ENCODE measurements at places on chromosomes 5 and 9. TPM values are rescaled to one million over a fixed set of nuclear protein-coding genes. Genes with fewer than 3 reads are reported as not detected.

STPG3 gene
- total RNA-seq = 0.37 TPM

OR1Q1 gene
- not detected for total RNA-seq

NR2F1-AS1 gene
- 0.15 TPM for total RNA-seq

CATSPER3 gene
- total RNA-seq = 0.98 TPM

TNFSF8 gene
- total RNA-seq = 0.69 TPM

GPR150 gene
- 0.60 TPM for total RNA-seq

PCDHGB7 gene
- 1.4 TPM for total RNA-seq

PLPPR1 gene
- not detected for total RNA-seq

DNA sequence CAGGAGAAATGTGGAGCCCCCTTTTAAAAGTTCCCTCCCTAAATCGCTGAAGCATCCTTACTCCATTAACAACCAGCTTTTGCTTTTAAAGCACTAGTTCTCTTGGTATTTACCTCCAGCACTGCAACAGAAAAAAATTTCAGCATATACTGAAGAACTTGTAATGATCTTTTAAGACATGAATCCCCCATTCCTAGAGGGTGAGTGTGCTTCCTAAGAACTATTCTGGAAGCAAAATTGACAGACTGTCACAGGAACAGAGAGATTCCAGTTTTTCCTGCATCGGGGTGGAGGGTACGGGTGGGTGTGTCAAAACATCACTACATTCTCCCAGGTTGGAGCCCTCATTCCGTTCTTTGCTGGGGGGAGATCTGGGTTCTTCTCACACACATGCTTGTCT lies 151.9 kb downstream of the EBF1 start:
- H3K27ac ChIP-seq = peak overlapping the region; percentile 61
- H3K4me1 ChIP-seq = peaks cover 96% of the 10 kb centered on the region

DNA sequence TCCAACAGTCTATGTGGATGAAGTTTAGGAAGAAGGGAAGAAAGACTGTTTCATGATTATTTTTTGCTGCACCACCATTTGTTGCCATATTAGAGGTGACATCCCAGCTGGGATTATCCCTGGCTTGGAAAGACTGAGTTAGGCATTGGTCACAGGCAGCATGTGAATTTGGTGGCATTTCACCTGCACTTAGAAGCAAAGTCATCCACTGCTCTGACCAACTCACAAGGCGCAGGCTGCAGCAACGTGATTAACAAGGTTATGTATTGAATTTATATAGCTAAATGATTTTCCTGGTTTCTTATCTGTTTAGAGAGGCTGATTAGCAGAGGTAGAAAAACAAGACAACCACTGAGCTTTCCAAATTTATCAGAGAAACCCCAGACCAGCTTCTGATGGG lies 2.7 kb downstream of the FYB1 start:
- H3K4me1 ChIP-seq = peaks cover 3% of the 10 kb centered on the region
- DNase-seq = no peak
- H3K36me3 ChIP-seq = no peaks in the 10 kb centered on the region
- no peak overlapping the region for H3K27ac ChIP-seq
- H3K4me3 ChIP-seq = no peak overlapping the region
- H3K27me3 ChIP-seq = peaks cover 5% of the 10 kb centered on the region

GRCh38 chr5:1557114-1557873 lies 33.5 kb upstream of the LPCAT1 start:
- no peaks in the 10 kb centered on the region for H3K4me1 ChIP-seq
- no peak for DNase-seq
- H3K27me3 ChIP-seq = peaks cover 15% of the 10 kb centered on the region
- H3K36me3 ChIP-seq = no peaks in the 10 kb centered on the region

- no peak overlapping the region for H3K4me3 ChIP-seq
- no peak overlapping the region for H3K27ac ChIP-seq
- DNase-seq = no peak
- H3K27me3 ChIP-seq = peaks cover 2% of the 10 kb centered on the region
- no peaks in the 10 kb centered on the region for H3K36me3 ChIP-seq
Measured at GRCh38 chr9:75455444-75455921, 367.2 kb downstream of the OSTF1 start.

GRCh38 chr9:10678010-10678409 lies 65.2 kb upstream of the PTPRD start:
- no peak overlapping the region for H3K27ac ChIP-seq
- no peaks in the 10 kb centered on the region for H3K36me3 ChIP-seq
- DNase-seq = no peak

GRCh38 chr5:15472116-15472515 lies 27.9 kb upstream of the FBXL7 start:
- no peaks in the 10 kb centered on the region for H3K4me1 ChIP-seq
- H3K27me3 ChIP-seq = no peaks in the 10 kb centered on the region
- no peaks in the 10 kb centered on the region for H3K36me3 ChIP-seq

- peaks cover 34% of the 10 kb centered on the region for H3K27me3 ChIP-seq
- no peak for DNase-seq
- H3K27ac ChIP-seq = no peak within 1 kb of the TSS
Measured at GRCh38 chr9:131008909-131009618, at the start of gene LAMC3. Gene LAMC3 (plus strand): TSS chr9:131009174. CDS start chr9:131009215, 41 bp downstream.

DNA sequence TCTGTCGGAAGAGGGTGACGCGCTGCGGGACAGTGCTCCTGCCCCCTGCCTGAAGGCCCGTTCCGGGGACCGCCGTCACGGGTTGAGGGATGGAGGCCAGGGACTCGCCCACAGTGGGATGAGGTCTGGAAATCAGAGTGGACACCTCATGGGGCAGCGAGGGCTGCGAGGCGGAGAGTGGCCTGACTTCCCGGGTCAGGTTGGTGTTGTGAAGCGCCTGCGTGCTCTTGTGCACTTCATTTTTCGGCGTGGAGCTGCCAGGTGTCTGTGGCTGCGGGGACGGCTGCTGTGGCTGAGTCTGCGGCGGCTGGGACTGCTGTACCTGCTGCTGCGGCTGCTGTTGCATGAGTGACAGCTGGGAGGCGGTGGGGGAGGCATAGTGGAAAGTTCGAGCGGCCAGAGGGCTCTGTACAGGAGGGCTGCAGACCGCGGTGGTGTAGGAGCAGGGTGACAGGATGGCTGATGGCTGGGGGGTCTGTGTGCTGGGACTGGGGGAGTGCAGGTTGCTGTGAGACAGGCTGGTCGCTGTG lies 434.1 kb downstream of the HCN1 start:
- H3K4me1 ChIP-seq = no peaks in the 10 kb centered on the region
- no peaks in the 10 kb centered on the region for H3K36me3 ChIP-seq
- no peak overlapping the region for H3K4me3 ChIP-seq
- H3K27ac ChIP-seq = no peak overlapping the region

GRCh38 chr9:136003411-136004218 lies 42.4 kb upstream of the UBAC1 start:
- no peak overlapping the region for H3K4me3 ChIP-seq
- no peak overlapping the region for H3K27ac ChIP-seq
- no peaks in the 10 kb centered on the region for H3K36me3 ChIP-seq
- H3K4me1 ChIP-seq = peaks cover 3% of the 10 kb centered on the region
- H3K27me3 ChIP-seq = no peaks in the 10 kb centered on the region

DNA sequence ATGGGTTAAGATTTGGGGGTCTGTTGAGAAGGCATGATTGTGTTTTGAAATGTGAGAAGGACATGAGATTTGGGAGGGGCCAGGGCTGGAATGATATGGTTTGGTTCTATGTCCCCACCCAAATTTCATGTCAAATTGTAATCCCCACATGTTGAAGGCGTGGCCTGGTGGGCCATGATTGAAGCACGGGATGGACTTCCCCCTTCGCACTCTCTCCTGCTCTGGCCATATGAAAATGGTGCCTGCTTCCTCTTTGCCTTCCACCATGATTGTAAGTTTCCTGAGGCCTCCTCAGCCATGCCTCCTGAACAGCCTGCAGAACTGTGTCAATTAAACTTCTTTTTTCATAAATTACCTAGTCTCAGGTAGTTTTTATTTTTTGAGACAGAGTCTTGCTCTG lies 14.7 kb upstream of the NOTCH1 start:
- no peaks in the 10 kb centered on the region for H3K36me3 ChIP-seq
- DNase-seq = no peak
- peaks cover 13% of the 10 kb centered on the region for H3K4me1 ChIP-seq
- H3K27ac ChIP-seq = no peak overlapping the region
- no peak overlapping the region for H3K4me3 ChIP-seq

DNA sequence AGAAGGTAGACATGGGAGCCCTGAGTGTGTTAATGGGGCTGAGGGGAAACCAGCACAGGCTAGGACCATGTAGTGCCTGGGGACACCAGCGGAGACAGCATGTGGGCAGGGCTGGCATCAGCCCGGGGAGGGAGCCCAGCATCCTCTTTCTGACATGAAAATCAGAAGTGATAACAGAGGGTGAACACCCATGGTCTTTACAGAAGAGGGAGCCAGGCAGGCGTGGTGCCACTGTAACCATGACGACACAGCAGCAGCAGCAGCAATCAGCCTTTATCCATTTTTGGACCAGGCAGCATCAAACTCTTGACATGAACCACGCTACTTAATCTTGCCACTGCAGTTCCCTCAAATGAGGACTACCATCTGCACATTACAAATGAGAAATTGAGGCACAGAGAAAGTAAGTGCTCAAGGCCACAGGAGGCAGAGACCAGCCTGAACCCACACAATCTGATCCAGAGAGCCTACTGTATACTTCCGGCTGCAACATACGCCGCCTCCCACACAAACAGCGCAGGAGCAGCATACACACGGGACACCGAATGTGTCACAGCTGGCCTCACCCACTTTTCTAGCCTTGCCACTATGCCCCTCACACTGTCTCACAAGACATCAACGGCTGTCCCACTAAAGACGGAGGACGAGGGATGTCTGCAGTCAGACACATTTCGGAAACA lies 23.8 kb downstream of the CAMSAP1 start:
- H3K36me3 ChIP-seq = peaks cover 19% of the 10 kb centered on the region
- H3K27me3 ChIP-seq = no peaks in the 10 kb centered on the region
- peaks cover 36% of the 10 kb centered on the region for H3K4me1 ChIP-seq
- no peak for DNase-seq

DNA sequence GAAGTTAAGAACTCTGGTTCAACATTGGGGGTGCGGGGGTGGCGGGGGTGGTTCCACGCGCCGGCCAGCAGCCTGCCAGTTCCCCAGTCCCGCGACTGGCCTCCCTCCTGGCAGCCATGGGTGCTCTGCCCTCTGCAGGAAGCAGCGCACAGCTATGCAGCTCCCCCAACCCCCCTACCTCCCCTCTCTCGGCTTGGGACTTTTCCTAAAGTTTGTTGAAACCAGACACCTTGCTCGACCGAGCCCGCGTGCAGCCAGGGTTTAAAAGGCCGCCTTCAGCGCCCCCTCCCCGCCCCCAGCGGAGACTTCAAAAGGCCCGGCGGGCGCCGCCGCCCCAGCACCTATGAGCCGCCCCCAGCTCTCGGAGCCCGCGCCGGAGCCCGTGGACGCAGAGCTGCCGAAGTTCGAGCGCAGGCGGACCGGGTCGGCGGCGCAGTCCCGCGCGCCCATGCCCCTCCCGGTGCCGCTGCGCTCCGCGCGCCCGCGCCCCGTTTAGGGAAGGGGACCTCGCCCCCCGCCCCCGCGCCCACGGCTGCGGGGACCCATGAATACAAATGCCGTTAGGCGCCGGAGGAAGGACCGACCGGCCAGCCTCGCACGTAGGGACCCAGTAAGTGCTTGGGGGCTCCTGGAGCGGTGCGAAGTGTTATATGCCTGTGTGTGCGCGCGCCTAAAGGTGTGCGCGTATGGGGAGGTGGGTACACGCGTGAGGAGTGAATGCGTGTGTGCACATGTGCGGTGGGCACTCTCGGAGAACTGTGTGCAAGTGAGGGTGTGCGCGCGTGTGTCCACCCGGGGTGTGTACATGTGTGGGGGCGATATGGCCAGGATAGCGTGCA lies 1.4 kb upstream of the COL27A1 start:
- DNase-seq = no peak
- no peak overlapping the region for H3K27ac ChIP-seq
- H3K4me1 ChIP-seq = peaks cover 21% of the 10 kb centered on the region
- peaks cover 59% of the 10 kb centered on the region for H3K27me3 ChIP-seq
- no peaks in the 10 kb centered on the region for H3K36me3 ChIP-seq
- peak overlapping the region; percentile 56 for H3K4me3 ChIP-seq

DNA sequence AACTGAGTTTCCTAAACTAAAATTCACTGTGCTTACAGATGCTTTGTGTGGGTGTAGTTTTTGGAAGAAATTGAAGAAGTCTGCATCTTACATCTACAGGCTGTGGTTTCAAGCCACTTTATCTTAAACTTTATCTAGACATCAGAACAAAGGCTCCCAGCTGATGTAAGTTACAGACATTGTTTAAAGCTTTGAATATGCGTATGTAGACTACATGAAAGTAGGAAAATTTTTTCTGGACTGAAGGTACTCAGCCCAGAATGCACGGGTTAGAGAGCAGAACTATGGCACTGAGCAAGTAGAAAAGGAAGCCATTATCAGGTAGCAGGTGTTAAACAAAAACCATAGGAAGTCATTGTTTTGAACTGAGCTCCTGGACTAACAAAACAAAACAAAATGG lies 185.4 kb downstream of the TTC39B start:
- H3K27ac ChIP-seq = no peak overlapping the region
- H3K36me3 ChIP-seq = no peaks in the 10 kb centered on the region
- no peak for DNase-seq
- no peak overlapping the region for H3K4me3 ChIP-seq

DNA sequence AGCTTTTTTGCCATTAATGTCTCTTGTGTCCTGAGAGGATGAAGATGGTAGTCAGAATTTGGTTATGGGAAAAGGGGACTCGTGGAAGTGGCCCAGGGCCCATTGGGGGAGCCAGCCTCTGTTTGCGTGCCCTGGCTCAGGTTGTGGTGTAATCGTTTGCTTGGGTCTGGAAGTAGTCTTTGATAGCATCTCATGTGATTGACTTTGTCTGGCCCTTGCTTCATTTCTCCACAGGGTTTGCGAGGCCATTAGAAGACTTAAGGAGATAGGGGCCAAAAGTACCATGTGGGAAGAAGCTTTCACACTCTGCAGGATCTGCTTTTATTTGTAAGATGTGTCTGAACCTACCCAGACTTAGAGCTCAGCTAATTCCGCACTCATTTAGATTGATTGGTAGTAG lies 114.5 kb downstream of the FGF1 start:
- H3K27ac ChIP-seq = no peak overlapping the region
- H3K4me1 ChIP-seq = no peaks in the 10 kb centered on the region
- DNase-seq = no peak
- no peaks in the 10 kb centered on the region for H3K36me3 ChIP-seq
- peaks cover 6% of the 10 kb centered on the region for H3K27me3 ChIP-seq
- no peak overlapping the region for H3K4me3 ChIP-seq

GRCh38 chr5:137156180-137156579 lies 342.9 kb downstream of the SPOCK1 start:
- DNase-seq = no peak
- H3K36me3 ChIP-seq = no peaks in the 10 kb centered on the region
- H3K4me1 ChIP-seq = no peaks in the 10 kb centered on the region
- no peak overlapping the region for H3K27ac ChIP-seq

GRCh38 chr9:125142560-125143376 lies 560 bp downstream of the SCAI start:
- peaks cover 12% of the 10 kb centered on the region for H3K36me3 ChIP-seq
- peak overlapping the region; percentile 36 for H3K27ac ChIP-seq

- no peak for DNase-seq
- H3K36me3 ChIP-seq = no peaks in the 10 kb centered on the region
- no peaks in the 10 kb centered on the region for H3K4me1 ChIP-seq
- peaks cover 10% of the 10 kb centered on the region for H3K27me3 ChIP-seq
Measured at GRCh38 chr9:107711542-107711941, 222.0 kb upstream of the KLF4 start.
